ENCODE measurements at places on chromosomes 4 and X.

- DNase-seq: no peak
These were observed 239.9 kb downstream of the NKX6-1 start for GRCh38 chr4:84258905-84259830.

DNA sequence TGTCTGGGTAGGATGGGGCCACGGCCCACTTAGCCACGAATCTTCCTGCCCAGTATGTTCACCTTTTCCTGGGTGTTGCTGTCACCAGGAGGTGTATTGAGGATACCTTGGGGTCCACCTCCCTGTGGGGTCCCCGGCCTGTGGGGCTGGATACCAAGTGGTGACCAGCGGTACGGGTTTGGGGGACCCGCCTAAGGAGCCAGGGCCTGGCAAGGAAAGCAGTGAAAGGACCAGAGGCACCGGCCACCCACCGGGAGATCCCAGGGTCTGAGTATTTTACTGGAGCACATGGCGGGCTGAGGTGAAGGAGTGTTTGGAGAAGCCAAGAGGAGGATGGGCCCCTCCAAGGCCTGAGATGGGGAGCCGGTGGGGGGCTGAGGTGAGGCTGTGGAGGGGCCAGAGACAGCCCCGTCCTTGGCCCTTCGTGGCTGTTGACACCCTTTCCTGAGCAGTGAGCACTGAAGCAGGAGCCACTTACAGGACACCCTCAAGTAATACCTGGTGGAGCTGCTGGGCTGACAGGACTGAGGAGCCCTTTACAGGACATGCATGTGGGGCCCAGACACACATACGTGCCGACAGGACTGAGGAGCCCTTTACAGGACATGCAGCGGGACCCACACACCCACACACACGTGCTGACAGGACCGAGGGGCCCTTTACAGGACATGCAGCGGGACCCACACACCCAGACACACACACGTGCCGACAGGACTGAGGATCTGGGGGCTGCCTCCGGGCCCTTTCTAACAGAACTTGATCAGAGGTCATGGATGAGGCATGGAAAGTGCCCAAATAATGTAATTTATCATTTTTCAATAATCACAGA lies 38.4 kb downstream of the TMEM271 start:
- no peak for DNase-seq

GRCh38 chr4:83866834-83867621 lies 331.1 kb downstream of the GPAT3 start:
- no peak for DNase-seq

- DNase-seq: no peak
These were observed 5.8 kb downstream of the CMC4 start for GRCh38 chrX:155065035-155065734.

DNA sequence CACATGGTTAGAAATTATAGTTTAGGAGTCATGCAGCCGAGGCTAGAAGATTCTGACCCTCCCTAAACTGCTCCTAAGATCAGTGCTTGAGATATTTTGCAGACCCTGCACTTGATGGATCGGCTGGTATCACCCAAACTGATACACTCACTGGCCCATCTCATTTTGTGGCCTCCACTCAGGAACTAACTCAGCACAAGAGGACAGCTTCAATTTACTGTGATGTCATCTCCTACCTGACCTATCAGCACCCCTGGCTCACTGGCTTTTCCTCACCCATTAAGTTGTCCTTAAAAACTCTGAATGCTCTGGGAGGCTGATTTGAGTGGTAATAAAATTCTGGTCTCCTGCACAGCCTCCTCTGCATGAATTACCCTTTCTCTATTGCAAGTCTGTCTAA lies 450.9 kb downstream of the PCDH10 start:
- no peak for DNase-seq

DNA sequence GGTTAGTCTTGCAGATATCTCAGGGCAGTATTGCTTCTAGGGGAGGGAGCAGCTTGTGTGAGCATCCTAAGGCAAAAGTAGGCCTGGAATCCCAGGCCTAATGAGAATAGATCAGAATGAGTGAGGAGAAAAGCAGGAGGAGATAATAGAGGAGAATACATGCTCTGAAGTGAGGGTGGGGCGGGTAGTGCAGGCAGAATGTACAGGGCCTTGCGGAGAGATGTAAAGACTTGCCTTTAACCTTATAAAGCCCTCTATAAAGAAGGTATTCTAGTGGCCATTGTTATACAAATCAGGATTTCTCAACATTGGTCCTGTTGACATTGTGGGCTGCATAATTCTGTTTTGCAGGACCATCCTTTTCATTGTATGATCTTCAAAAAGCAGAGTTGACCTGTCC lies 855.3 kb downstream of the PCDH7 start:
- no peak for DNase-seq

- no peak for DNase-seq
These were observed 12.2 kb downstream of the ITIH6 start for GRCh38 chrX:54785901-54786300.

- no peak for DNase-seq
These were observed 191.0 kb upstream of the EMCN start for GRCh38 chr4:100708776-100709175.

DNA sequence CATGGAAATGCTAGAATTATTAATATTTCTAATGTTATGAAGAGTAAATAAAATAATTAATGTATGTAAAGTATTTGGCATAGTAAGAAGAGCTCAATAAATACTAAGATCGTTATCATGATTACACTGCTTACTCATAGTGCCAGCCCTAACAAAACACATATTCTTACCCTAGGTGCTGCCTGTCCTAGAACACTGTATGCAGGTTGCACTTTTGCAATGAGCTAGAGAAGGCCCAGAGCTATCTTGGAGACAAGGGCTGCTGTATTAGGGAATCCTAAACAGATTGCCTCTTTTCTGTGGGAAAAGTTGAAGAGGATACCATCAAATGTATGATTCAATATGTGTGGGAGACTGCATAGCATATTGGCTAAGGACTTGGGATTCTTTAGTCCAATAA lies 48.0 kb upstream of the TMEM164 start:
- DNase-seq: no peak

GRCh38 chrX:55451626-55451989 lies 319 bp upstream of the MAGEH1 start:
- DNase-seq: no peak

GRCh38 chrX:45851434-45851991 lies 650.8 kb upstream of the DIPK2B start:
- peak; percentile 67 for DNase-seq

GRCh38 chr4:18077808-18078207 lies 56.3 kb upstream of the LCORL start:
- DNase-seq: no peak

Measured in stimulated activated CD4-positive, alpha-beta T cell treated with anti-CD3 and anti-CD28 coated beads, Interleukin-2, amount 100 ng/mL, for 4 hours (primary cell).